ENCODE measurements at places on chromosomes 11 and 22.

DNA sequence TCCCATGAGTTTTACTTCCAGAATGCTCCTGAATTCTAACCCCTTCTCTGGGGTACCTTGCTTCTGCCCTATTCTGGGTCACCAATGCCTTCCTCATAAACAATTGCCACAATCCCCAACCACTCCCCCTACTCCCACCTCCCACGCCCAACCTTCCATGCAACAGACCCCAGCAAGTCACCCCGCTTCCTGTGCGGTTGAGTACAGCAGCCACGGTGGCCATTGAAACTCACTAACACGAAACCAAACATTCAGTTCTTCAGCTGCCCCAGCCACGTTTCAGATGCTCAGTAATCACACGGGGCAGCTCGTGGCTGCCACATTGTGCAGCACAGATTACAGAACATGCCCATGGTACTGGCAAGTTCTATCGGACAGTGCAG lies 3.7 kb upstream of the BCR start:
- no peak for DNase-seq

- DNase-seq = no peak
Observed at GRCh38 chr22:50660306-50660705, 12.3 kb upstream of the SHANK3 start.

GRCh38 chr22:19714312-19715187 lies at the start of gene SEPTIN5:
Gene SEPTIN5 (plus strand): TSS chr22:19714503. CDS start chr22:19714589, 86 bp downstream.
- DNase-seq = no peak

- DNase-seq = no peak
Observed at GRCh38 chr11:105049481-105049880, 4.3 kb upstream of the CARD16 start.

DNA sequence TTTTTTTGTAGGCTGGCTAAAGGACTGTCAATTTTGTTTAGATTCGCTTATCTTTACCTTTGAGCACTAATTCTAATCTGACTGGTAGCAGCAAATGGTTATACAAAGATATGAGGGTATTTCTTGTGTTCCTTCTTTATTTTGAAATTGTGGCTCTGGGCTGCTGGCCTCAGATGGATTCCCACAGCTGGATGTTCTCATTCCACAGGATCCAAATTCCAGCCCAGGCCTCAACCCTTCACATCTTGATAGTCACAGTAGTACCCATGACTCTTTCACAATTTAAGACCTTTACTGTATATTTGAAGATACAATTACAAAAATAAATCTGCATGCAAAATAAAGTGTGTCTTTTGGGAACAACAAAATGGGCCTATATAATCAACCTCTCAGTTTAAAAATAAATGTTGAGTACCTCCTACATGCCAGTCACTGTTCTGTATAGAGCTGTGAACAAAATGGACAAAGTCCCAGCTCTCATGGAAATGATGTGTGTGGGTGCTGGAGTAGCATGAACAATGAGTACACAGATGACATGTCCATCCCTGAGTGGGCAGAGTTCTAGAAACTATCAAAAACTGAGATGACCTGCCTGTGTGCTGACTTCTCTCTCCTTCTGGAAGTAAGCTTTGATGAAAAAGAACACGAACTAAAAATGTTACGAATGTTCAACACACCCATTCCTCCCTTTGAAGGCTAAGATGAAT lies 51.7 kb upstream of the FBXO3 start:
- no peak for DNase-seq

GRCh38 chr11:119490253-119491006 lies 67.5 kb upstream of the THY1 start:
- no peak for DNase-seq

Measured in cortex of kidney (tissue), 1 donor.